SK-N-MC (cell line): ENCODE measurements at places on chromosomes 16 and 17.

GRCh38 chr17:5545051-5545987, 39.0 kb downstream of the NLRP1 start:
- DNase-seq: no peak

DNA sequence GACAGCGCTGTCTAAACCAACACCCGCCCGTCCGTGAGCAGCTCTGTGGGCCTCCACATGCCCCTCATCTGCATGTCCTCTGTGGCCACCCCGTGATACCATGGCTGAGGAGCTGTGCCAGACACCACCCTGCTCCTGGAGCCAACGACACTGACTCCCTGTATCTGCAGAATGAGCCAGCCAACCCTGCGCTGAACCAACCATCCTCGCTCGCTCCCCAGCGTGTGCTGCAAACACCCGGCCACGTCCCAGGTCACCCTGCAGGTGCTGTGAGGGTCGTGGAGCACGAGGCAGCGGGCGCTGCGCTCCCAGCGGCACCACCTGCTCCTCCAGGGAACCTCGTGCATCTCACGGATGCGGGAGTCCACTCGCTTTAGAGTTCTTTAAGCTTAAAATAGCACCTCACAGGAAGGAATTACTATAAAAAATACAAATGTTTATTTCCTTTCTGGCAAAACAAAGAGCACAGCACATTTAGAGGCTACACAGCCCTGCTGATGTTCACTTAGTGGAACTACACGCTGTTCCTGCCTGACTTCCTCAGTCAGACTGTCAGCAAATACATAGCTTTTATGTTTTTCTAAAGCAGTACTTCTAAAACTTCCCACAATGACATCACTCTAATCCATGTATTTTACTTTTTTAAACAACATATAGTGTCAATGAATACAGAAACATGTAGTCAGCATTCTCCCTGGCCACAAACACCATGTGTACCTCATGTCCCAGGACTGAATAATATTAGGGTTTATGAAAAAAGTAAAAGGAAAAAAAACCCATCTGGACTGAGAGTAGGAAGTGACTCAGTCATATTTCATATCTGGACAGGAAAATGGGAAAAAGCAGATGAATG, 43.5 kb downstream of the MAP1LC3B start:
- DNase-seq: no peak

- DNase-seq: no peak
These were observed 2.5 kb downstream of the RANBP10 start for GRCh38 chr16:67803894-67804293.

GRCh38 chr17:31580706-31581490, 189.4 kb downstream of the RAB11FIP4 start:
- no peak for DNase-seq

DNA sequence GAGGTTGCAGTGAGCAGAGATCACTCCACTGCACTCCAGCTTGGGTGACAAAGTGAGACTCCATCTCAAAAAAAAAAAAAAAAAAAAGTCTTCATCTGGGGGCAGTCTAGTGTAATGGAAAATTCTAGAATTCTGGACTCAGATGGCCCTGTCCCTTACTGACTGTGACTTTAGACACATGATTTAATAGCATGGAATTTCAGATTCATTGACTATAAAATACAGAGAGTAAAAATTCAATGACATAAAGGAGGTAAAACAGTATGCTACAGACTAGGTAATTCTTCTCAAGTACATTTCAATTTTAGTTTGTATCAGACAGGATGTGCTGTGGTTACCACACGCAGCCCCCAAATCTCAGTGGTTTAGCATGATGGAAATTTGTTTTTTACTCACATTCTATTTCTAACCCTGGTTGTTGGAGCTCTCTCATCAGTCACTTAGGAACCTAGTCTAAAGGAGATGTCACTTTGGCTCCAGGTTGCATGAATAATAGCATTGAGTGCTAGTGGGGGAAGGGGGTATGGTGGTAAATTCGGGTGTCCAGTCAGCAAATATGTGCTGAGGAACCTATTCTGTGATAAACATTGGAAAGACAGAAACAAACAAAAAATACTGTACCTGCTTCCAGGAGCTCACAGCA, 444.0 kb downstream of the XYLT1 start:
- no peak for DNase-seq

GRCh38 chr16:89828199-89828869, at the start of gene SPIRE2:
Gene SPIRE2 (plus strand): TSS chr16:89828475. CDS start chr16:89828551, 76 bp downstream.
- DNase-seq: no peak

- DNase-seq: no peak
These were observed 202.0 kb downstream of the PARN start for GRCh38 chr16:14428043-14428442.

- DNase-seq: no peak
These were observed 24.3 kb downstream of the SPECC1 start for GRCh38 chr17:20033415-20033814.

DNA sequence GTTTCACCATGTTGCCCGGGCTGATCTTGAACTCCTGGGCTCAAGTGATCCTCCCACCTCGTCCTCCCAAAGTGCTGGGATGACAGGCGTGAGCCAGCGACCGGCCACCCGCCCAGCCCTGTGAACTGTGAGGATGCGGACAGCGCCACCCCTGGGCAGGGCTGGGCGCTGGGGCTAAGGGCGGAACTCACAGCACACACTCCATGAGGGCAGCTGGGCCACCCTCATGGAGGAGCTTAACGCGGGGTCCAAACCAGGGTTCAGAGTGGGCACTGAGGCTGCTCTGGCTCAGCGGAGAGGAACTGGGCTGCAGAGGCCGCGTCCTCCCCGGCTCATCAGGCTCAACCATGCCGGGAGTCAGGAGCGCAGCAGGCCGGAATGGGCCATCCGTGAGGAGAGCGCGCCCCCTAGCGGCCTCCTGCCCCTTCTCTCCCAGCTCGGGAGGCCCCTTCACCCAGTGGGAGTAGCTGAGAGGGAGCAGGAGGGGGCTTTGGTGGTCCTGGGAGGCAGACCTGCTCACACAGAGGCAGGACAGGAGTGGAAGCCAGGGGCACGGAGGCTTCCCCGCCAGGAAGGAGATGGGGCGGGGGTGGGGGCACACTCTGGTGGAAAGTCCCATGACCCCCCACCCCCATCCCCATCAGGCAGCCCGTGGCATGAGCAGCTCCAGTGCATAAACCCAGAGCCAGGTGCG, 13.8 kb downstream of the CORO7 start:
- DNase-seq: no peak

DNA sequence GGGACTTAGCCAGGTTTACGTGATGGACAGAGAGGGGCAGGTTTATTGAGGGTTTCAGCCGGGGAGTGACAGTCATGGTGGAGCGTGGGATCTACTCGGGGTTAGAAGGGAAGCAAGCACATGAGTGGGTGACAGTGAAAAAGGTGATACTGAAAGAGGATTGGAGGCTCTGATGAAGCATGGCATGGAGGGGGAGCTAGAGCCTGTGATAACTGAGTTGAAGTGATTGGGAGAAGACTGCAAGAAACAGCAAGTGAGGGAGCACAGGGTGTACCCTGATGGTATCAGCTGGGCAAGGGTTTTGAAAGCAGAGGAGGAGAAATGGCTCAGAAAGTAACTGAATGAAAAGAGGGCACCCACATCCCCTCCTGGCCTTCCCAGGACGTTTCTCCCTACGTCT, 6.7 kb upstream of the KSR1 start:
- no peak for DNase-seq

GRCh38 chr17:77497578-77497934, 356.8 kb downstream of the SEC14L1 start:
- no peak for DNase-seq

GRCh38 chr16:66681676-66682075, 14.9 kb downstream of the CMTM4 start:
- DNase-seq: no peak
